ENCODE measurements at places on chromosomes 6 and 20.

DNA sequence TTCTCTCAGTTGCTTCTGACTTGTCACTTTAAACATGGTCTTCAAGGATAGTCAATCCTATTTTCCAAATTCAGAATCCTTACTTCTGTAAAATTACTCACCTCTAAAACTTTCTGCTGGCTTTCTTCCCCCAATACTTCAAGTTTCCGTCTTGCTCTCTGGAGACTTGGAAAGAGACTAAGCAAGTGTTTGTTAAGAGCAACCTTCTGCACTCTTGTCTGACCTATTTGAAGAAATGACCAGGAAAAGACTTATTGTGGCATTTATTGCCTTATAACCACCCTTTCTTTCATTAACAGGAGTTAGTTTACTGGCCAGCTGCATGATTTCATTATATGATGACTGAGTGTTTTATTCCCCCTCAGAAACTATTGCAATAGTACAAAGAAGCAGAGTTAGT, 181.0 kb downstream of the TBC1D7 start:
- DNase-seq: no peak

DNA sequence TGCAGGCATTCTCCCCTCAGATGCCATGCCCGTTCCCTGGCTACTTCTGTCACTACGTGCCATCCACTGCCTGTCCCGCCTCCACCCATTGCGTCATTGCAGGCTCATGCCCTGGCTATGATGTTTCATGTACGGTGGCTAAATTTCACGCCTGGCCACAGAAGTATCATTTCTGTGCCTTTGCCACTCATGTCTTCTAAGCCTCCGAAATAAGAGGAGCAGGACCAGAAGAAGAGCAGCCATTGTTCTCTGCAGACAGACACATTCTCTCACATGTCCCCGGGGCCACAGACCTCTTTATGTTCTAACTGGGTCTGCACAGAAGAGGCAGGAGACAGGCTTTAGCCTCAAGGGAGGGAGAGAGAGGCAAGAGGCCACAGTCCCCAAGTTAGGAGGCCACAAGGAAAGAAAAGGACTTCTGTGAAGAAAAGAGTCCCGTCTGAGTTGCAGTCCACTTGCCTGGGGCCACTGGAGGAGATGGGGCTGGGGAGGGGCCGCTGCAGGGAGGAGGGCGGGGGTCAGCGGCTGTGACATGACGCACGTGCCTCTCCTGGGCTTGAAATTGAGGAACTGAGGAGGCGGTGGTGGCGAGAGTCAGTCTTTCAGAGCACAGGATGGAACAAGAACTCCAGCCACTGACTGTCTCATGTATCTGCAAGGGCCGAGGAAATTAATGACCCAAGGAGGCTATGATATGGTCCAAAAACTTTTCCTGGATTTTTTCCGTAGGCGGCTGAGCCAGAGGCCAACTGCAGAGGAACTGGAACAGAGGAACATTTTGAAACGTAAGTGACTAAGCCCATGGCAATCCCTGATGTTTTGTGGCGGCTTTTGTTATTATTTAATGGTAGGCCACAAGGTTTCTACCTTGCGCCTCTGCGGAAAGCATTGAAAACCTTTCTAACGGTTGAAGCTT, 55.9 kb downstream of the TBC1D7 start:
- DNase-seq: peak; percentile 70

- DNase-seq: no peak
Observed at GRCh38 chr6:135600931-135601330, 103.4 kb upstream of the AHI1 start.

DNA sequence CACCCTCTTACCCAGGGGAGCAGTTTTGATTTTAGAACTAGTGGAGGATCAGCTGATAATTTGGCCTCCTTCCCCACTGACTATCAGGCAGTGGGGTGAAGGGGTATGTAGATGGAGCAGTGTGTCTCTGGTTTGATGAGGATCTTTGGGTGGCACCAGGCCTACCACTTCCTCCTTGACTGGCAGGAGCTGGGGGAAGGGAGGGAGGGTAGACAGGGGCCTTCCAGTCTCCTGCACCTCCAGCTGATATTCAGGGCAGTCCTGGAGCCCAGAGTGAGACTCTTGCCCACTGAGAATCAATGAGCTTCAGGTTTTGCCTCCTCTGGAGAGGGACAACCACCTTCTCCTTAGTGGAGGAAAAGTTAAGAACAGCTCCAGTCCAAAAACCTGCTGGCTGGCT, 3.2 kb downstream of the DEF6 start:
- no peak for DNase-seq

DNA sequence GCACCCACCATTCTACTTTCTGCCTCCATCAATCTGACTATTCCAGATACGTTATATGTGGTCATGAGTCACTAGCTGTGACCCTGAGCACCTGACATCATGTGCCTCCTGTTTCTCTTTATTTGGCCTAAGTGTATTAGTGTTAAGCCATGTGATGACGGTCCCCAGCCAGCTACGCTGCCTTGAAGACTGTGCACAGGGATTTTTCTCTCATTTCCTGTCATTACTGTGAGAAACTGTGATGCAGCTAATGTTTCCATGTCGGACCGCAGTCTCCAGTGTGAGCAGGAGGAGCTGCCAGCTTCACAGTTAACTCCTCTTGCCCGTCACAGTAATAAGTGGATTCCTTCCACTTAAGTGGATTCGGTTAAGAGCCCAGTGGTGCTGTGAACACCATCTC, 9.9 kb upstream of the SPATS1 start:
- no peak for DNase-seq

DNA sequence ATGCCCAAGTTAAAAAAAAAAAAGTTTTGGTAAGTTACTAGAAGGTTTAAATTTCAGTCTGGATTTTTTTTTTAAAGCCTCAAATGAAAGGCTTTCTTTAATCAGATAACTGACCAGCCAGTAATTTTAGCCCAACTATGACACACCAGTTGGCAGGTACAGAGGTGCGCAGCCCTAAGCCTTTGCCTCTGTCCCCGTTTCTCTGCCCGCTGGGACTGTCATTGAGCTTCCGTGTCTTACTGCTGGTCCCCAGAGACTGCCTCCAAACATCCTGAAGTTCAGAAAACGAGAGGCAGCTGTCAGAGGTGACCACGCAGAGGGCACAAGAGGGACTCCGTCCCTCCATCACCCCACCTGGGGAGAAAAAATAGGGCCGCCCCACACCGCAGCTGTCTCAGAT, 118.2 kb downstream of the RPS12 start:
- no peak for DNase-seq

GRCh38 chr20:19921284-19921793, 95.8 kb upstream of the NAA20 start:
- no peak for DNase-seq

- DNase-seq: no peak
Observed at GRCh38 chr6:165776691-165777090, 113.7 kb upstream of the PDE10A start.

- no peak for DNase-seq
Observed at GRCh38 chr20:48799328-48800105, 28.3 kb downstream of the PREX1 start.

DNA sequence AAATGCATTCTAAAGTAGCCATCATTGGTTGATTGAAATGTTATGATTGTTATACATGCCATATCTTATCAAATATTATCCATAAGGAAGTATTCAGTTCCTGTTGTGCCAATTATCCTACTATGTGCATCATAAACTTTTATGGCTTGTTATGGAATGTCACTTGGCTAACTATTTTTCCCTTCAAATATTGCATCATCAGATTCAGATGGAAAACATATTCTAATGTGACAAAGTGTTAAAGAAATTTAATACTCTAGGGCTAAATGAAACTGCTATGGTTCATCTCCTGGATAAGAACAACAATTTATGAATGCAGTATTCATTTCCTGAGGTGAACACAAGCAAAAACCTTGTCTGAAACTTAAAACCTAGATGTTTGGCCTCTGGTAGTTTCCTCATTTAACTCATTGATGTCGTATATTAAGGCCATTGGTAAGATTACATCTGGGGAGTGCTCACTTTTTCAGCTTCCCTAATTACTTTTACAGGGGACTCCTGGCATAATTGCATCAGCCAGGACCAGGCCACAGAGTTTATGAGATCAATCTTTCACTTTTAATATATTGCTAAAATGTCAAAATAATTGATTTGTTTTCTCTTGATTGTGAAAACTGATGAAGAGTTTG, 134.9 kb upstream of the CEP162 start:
- no peak for DNase-seq

DNA sequence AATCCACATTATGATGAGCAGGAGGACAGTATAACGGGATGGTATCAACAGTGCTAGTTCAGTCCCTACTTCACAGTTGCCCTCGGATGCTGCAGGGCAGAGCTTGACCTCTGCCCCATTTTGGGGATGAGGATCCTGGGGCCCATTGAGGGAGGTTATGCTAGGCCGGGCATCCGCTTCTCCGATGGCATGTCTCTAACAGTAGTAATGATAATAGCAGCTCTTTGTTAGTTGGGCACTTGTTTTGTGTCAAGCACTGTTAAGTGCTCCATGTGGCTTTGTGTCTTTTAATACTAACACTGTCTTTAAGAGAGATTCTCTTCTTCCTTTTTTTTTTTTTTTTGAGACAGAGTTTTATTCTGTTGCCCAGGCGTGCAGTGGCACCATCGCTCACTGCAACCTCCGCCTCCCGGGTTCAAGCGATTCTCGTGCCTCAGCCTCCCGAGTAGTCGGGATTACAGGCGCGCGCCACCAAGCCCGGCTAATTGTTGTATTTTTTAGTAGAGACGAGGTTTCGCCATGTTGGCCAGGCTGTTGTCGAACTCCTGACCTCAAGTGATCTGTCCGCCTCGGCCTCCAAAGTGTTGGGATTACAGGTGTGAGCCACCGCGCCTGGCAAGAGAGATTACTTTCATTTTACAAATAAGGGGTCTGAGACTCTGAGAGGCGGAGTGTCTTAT, 1.1 kb downstream of the MAPRE1 start:
- DNase-seq: no peak

GRCh38 chr6:88586371-88587149, 376.9 kb downstream of the RNGTT start:
- no peak for DNase-seq
